ENCODE measurements at places on chromosomes 6 and 20. TPM values are rescaled to one million over a fixed set of nuclear protein-coding genes. Genes with fewer than 3 reads are reported as not detected.

MOG gene
- total RNA-seq, result not detected

MYL9 gene
- total RNA-seq, result 10.9 TPM

PEX7 gene
- 6.1 TPM for total RNA-seq

DEFB124 gene
- total RNA-seq, result not detected

SIM1 gene
- total RNA-seq, result not detected

EFCAB8 gene
- 0.73 TPM for total RNA-seq

PTK7 gene
- 1.8 TPM for total RNA-seq

CYP39A1 gene
- not detected for total RNA-seq

FAM135A gene
- 15.5 TPM for total RNA-seq

PTCHD4 gene
- total RNA-seq, result 0.10 TPM

SYCP2 gene
- total RNA-seq, result 1.8 TPM

CPXM1 gene
- total RNA-seq, result 0.10 TPM

CPNE5 gene
- total RNA-seq, result 6.9 TPM

KCNK15 gene
- total RNA-seq, result under 0.01 TPM

C20orf96 gene
- total RNA-seq, result 0.73 TPM

KIF3B gene
- total RNA-seq, result 7.0 TPM

GPLD1 gene
- total RNA-seq, result 0.42 TPM

Data from mononuclear cell (primary cell).